ENCODE measurements at places on chromosomes 5 and 9. TPM values are rescaled to one million over a fixed set of nuclear protein-coding genes. Genes with fewer than 3 reads are reported as not detected.

The ARHGAP26 gene
- total RNA-seq, result 1.1 TPM

The PCDHGB7 gene
- total RNA-seq, result 0.04 TPM

The LRRC14B gene
- total RNA-seq, result not detected

The PCDHA2 gene
- not detected for total RNA-seq

GRCh38 chr5:124519396-124519795, 227.0 kb downstream of the ZNF608 start:
- no peaks in the 10 kb centered on the region for H3K36me3 ChIP-seq
- no peak overlapping the region for H3K27ac ChIP-seq
- peaks cover 2% of the 10 kb centered on the region for H3K27me3 ChIP-seq

DNA sequence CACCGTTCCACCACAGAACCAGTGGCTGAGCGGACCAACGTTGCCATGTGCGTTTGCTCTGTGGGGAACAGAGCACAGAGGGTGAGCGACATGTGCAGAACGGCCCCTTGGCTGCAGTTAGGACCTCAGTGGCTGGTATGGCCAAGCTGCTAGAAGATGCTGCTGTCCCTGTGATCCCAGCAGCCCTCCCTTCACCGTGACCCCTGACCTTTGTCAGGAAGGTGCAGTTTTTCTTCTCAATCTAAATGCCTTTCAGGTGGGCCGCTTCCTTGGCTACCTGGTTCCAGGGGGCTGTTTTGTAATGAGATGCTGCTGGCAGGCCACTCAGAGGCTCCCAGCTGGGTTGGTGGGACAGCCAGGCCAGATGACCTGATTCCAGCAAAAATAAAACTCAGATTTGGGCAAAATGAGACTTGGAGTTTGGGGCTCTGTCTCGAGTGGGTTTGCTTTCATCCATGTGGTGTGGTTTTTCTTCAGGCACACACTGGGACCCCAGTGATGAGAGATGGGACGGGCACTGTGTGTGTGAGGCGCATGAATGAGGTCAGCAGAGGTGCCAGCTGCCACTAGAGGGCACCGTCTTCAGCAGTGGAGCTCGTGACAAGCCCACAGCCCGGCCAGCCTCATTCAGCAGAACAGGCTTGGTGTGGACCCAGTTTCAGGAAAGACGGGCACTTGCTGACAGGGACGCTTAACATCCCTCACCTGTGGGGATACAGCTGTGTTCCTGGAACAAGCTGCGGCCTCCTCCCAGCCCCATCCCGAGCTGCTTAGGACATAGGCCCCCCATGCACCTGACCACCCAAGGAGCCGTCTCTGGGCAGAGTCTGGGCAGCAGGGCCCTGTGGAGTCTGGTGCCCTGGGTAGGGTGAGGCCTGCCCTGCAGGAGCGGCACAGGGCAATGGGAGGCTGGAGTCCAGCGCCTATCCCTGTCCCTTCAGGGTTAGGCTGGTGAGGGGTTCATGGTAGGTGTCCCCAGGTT, 4.1 kb downstream of the MRPS2 start:
- peaks cover 81% of the 10 kb centered on the region for H3K4me1 ChIP-seq
- peaks cover 42% of the 10 kb centered on the region for H3K36me3 ChIP-seq
- DNase-seq, result peak; percentile 60
- H3K4me3 ChIP-seq, result no peak overlapping the region

GRCh38 chr9:27184556-27185351, 75.7 kb downstream of the TEK start:
- no peak overlapping the region for H3K27ac ChIP-seq
- H3K36me3 ChIP-seq, result no peaks in the 10 kb centered on the region
- no peaks in the 10 kb centered on the region for H3K27me3 ChIP-seq

GRCh38 chr9:92135576-92135975, 20.4 kb upstream of the SPTLC1 start:
- no peak overlapping the region for H3K4me3 ChIP-seq
- peaks cover 3% of the 10 kb centered on the region for H3K4me1 ChIP-seq
- H3K27ac ChIP-seq, result no peak overlapping the region
- H3K36me3 ChIP-seq, result no peaks in the 10 kb centered on the region
- H3K27me3 ChIP-seq, result peaks cover 10% of the 10 kb centered on the region

GRCh38 chr5:162654661-162655405, 587.3 kb downstream of the GABRG2 start:
- H3K27ac ChIP-seq, result no peak overlapping the region
- H3K4me1 ChIP-seq, result no peaks in the 10 kb centered on the region
- no peaks in the 10 kb centered on the region for H3K36me3 ChIP-seq
- no peaks in the 10 kb centered on the region for H3K27me3 ChIP-seq
- no peak overlapping the region for H3K4me3 ChIP-seq

- H3K36me3 ChIP-seq, result no peaks in the 10 kb centered on the region
- no peak overlapping the region for H3K4me3 ChIP-seq
- DNase-seq, result no peak
- no peak overlapping the region for H3K27ac ChIP-seq
Observed at GRCh38 chr5:146345240-146345577, 6.6 kb downstream of the POU4F3 start.

All from K562 (cell line).